Body of pancreas (tissue), 4 donors: ENCODE measurements at places on chromosomes 4 and X. TPM values are rescaled to one million over a fixed set of nuclear protein-coding genes. Genes with fewer than 3 reads are reported as not detected.

GRCh38 chr4:24273136-24273535, 311.2 kb downstream of the DHX15 start:
- no peaks in the 10 kb centered on the region for H3K4me1 ChIP-seq
- no peak for DNase-seq
- H3K4me3 ChIP-seq, result no peak overlapping the region
- no peaks in the 10 kb centered on the region for H3K36me3 ChIP-seq
- H3K27ac ChIP-seq, result no peak overlapping the region

- no peaks in the 10 kb centered on the region for H3K4me1 ChIP-seq
- no peak overlapping the region for H3K27ac ChIP-seq
- H3K36me3 ChIP-seq, result no peaks in the 10 kb centered on the region
- no peak for DNase-seq
- H3K27me3 ChIP-seq, result no peaks in the 10 kb centered on the region
Measured at GRCh38 chr4:56863441-56864139, 42.1 kb upstream of the SPINK2 start.

DNA sequence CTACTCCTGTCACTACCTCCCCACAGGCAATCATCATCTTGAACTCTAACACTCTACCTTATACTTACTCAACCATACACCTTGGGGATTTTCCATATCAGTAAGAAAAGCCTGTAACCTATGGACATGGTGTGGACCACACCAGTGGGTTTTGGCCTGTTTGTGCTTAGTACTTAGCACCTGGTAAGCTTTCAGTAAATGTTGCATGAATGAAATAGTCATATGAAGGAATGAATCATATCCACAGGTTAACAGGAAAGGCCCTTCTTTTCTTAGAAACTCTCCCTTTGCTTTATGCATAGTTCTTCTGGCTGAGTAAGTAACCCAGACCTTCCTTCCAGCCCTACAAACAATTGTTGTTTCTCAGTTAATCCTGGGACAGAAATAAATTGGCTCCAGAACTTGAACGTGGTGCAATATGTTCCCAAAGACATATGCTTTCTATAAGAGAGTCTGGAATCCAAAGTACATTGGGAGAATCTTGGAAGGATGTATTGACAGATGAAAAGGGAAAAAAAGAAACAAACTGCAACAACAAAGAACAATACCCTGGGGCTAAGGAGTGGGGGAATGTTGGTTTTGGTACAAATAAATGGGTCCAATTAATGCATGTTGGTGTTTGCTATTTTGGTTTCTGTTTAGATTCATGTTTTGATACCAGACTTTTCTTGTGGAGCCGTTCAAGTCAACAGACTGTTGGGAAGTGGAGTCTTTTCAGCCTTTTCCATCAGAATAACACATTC, 27.8 kb downstream of the RASL11B start:
- no peaks in the 10 kb centered on the region for H3K36me3 ChIP-seq
- H3K27ac ChIP-seq, result no peak overlapping the region
- no peak for DNase-seq
- H3K4me3 ChIP-seq, result no peak overlapping the region

DNA sequence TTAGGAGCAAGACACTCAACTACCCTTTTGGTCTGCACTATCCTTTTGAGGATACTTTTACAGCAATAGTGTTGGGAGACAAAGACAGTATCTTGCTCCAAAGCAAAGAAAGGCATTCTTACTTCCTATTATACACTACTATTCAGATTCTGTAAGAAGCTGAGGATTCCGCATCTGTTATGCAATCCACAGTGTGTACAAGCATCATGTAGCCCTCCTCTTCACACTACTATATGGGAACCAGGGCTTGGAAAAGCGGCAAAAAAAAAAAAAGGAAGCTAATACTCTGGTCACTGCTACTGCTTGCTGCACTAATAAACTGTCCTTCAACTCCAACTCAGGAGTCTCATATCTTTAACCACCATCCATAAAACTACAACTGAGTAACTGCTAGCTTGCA, 59.1 kb downstream of the FBXW7 start:
- no peak overlapping the region for H3K27ac ChIP-seq
- H3K27me3 ChIP-seq, result no peaks in the 10 kb centered on the region
- peaks cover 5% of the 10 kb centered on the region for H3K4me1 ChIP-seq
- H3K36me3 ChIP-seq, result no peaks in the 10 kb centered on the region
- no peak overlapping the region for H3K4me3 ChIP-seq

GRCh38 chr4:185797596-185798338, 14.2 kb downstream of the SORBS2 start:
- no peak overlapping the region for H3K27ac ChIP-seq
- H3K36me3 ChIP-seq, result no peaks in the 10 kb centered on the region
- DNase-seq, result no peak
- no peaks in the 10 kb centered on the region for H3K27me3 ChIP-seq
- H3K4me3 ChIP-seq, result no peak overlapping the region

DNA sequence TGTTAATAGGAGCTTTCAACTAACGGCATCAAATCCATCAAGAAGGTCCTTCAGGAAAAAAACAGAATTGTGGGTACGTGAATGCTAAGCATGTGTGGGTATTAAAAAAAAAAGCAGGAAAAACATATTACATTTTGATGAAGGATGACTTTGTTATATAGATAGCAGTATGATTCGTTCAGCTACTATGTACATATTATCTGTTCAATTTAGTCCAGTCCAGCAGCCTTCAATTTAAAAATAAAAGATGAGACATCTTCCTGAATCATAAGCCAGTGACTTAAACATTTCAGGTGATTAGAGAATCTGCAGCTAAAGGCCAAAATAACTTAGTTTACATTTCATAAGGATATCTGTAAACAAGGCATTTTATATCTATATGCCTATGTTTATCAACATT, 63.4 kb downstream of the LCORL start:
- H3K36me3 ChIP-seq, result no peaks in the 10 kb centered on the region
- no peak for DNase-seq
- H3K4me3 ChIP-seq, result no peak overlapping the region
- H3K27ac ChIP-seq, result no peak overlapping the region
- H3K27me3 ChIP-seq, result no peaks in the 10 kb centered on the region
- H3K4me1 ChIP-seq, result peaks cover 16% of the 10 kb centered on the region

GRCh38 chrX:38800981-38801845, at the start of gene MID1IP1:
Gene MID1IP1, plus strand, starts transcription at chrX:38801459. Its CDS starts 3,488 bp downstream, at chrX:38804947.
- no peaks in the 10 kb centered on the region for H3K36me3 ChIP-seq
- H3K27me3 ChIP-seq, result no peaks in the 10 kb centered on the region
- H3K4me3 ChIP-seq, result peak within 1 kb of the TSS; percentile 20
- DNase-seq, result peak; percentile 93

RAB33A gene
- total RNA-seq, result 0.78 TPM

CTAG2 gene
- total RNA-seq, result not detected

SGMS2 gene
- 36.9 TPM for total RNA-seq

PLXNB3 gene
- total RNA-seq, result 13.2 TPM
